ENCODE measurements at places on chromosomes 3 and 15.
A peak's percentile ranks its signal among the peaks of the same experiment; 100 is the strongest.

- no peak for DNase-seq
Observed at GRCh38 chr15:33971811-33972210, 3.5 kb downstream of the CHRM5 start.

- DNase-seq, result no peak
Observed at GRCh38 chr3:192371870-192372400, 355.4 kb downstream of the FGF12 start.

DNA sequence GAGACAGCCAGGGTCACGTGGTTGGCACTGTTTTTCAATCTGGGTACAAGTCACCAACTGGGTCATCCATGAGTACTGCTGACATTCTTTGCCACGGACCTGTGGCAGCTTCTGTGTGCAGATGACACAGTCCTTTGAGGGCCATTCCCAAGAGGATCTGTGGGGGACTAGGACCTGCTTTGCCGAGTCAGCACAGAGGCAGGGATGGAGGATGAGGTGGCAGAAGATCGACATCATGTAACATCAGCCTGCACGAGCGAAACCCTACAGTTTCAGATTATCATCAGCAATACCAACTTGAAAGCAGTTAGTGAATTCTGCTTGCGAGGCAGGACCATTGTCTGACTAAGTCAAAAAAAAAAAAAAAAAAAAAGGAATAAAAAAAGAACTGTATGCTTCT lies 227.7 kb downstream of the FOXP1 start:
- DNase-seq, result no peak

DNA sequence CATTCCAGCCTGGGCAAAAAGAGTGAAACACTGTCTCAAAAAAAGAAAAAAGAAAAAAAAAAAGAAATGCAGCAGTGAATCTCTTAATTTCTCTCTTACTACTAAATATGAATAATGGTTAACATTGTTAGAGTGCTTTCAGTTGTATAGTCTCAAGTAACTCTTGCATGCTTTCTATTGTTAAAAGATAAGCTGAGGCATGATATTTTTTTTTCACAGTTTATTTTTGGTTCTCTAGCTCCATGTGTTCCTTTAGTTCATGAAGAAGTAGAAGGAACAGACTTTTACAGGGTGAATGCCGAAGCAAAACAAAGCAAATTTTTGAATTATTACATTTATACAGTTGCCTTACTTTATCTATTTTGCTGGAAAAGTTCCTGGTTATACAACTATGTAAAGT lies 1180.9 kb downstream of the OTOL1 start:
- DNase-seq, result no peak

DNA sequence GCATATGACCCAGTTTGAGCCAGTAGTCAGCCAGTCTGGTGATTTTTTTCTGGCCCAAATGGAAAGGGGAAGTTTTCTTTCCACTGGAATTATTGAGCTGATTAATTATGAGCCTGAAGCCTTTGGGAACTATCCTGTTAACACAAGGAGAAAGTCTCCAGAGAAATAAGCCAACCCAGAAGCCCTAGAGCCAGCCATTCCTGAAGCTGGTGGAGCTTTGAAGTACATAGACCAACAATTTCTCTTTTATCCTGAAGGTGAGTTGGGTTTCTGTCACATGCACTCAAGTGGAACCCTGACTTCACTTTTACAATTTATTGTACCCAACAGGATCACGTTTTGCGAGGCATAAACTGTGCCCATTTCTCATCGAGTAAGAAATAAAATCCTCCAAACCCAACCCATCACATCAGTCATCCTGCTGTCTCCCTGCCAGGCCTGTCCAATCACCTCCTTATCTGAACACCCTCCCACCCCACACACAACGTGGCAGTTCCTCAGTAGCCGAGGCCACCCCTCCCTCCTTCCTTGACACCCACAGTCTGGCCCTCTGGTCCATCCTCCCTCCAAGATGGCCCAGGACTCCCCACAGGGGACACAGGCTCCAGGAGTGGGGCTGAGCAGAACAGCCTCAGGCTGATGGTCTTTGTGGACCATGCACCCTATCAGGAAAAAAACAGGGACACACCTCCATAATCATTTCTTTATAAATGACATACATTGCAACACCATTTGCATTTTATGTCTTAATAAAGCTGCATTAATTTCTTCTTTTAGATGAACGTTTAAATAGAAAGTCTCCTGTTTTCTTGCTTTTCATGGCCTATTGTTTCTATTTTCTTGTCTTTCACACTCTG lies 55.7 kb upstream of the GATA2 start:
- no peak for DNase-seq

- DNase-seq, result no peak
Observed at GRCh38 chr3:106962993-106963392, 414.2 kb upstream of the CCDC54 start.

DNA sequence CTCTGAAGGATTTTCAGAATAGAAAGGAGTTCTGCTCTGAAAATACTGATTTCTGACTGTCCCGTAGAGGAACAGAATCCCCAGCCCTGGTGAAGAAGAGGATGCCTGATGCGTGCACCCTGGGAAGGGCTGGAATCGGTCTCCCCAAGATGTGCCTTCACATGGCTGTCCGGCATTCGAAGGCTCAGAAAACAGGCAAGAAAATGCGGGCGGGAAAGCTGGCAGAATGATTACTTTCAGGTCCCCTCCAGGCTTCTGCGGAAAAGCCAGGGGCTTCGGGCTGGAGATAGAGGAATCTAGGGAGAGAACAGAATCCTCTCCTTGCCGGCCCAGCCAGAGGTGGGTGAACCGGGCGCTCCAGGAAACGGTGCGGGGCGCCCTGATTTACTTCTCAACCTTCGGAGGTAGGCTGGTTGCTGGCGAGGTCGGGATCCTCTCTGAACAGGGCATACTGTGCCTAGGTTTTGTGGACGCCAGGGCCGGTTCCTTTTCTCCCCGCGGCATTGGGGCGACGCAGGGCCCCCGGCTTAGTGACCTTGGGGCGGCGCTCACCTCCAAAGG lies 2.5 kb downstream of the FOXL2NB start:
- DNase-seq, result no peak

DNA sequence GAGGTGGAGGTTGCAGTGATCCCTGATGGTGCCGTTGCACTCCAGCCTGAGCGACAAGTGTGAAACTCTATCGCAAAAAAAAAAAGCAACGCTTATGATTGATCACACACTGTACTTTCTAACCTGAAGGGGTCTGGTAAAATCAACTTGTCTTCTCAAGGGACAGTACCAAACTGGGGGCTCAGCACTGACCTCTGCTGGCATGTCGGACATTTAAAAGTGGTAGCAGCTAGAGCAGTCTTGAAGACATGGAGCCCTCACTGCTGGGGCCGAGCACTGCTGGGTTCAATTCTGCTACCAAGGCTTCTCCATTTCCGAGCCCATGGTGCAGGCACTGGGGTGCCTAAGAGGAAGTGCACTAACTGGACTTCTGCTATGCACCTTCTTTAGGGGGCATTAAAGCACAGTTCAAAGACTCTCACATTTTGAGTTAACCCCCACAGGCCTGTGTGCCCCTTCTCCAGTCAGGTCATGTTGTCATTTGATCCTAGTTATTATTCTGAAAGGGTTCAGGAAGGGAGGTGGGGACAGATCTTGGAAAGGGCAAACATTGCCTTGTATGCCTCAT lies 26.4 kb upstream of the LAMP3 start:
- no peak for DNase-seq

DNA sequence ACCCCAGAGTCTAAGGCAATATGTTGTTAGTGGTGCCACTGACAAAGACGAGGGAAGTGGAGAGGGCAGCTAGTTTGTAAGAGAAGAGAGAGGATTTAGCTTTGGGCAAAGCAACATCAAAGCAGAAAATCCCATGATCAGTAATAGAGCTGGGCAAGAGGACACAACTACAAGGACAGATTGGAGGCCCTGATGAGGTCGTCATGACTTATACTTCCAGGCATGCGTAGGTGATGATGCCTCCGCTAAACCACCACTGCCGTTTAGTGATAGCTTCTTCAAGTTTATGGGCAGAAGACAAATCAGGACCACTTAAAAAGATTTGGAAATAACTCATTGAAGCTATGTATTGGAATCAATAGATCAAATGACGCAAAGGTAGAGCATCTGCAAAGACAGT lies 2.6 kb downstream of the HRG start:
- DNase-seq, result no peak

GRCh38 chr3:5187920-5188418 lies 462 bp downstream of the EDEM1 start:
- DNase-seq, result peak; percentile 10

GRCh38 chr3:126018995-126019394 lies 50.0 kb downstream of the ROPN1B start:
- DNase-seq, result no peak

GRCh38 chr3:11534011-11534792 lies 109.5 kb downstream of the VGLL4 start:
- no peak for DNase-seq

- no peak for DNase-seq
Observed at GRCh38 chr3:16849795-16850194, 35.0 kb upstream of the PLCL2 start.

DNA sequence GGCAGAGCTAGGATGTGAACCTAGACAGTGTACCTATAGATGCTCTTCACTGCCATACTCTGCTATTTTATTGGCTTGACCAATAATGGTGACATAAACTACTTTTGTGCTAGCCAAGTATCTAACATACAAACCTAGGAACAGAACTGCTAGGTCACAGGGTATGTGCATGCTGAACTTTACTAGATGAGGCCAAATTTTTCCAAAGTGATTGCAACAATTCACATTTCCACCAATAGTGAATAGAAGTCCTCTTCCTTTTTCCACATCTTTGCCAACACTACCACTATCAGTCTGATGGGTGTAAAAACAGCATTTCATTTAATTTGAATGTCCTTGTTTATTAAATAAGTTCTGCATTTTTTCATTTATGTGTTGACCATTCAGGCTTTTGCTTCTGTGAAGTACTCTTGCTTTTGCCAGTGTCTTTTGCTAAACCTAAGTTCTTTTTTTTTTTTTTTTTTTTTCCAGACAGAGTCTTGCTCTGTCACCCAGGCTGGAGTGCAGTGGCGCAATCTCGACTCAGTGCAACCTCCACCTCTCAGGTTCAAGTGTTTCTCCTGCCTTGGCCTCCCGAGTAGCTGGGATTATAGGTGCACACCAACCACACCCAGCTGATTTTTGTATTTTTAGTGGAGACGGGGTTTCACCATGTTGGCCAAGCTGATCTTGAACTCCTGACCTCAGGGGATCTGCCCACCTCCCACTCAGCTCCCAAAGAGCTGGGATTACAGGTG lies 54.1 kb downstream of the DCAF1 start:
- no peak for DNase-seq

DNA sequence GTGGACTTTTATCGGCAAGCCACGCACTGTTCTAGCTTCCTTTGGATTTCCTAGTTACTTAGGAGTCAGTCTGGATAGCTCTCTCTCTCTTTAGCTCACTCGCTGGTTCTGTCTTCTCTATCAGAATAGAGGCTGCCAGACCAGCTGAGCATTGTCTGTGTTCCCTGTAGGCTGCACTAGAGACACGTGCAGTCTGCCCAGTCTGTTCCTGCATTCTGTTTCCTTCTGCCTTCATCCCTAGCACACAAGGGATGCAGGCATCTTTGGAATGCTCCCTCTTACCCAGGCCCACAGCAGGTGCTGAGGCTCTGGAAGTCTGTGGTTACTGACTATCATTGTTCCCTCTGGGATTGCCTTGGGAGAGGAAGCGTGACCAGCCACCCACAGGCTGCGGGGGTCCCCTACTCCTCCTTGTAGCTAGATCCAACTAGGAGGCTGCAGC lies 322.8 kb downstream of the ZNF621 start:
- no peak for DNase-seq

GRCh38 chr3:30331519-30331918 lies 274.9 kb upstream of the TGFBR2 start:
- DNase-seq, result no peak

DNA sequence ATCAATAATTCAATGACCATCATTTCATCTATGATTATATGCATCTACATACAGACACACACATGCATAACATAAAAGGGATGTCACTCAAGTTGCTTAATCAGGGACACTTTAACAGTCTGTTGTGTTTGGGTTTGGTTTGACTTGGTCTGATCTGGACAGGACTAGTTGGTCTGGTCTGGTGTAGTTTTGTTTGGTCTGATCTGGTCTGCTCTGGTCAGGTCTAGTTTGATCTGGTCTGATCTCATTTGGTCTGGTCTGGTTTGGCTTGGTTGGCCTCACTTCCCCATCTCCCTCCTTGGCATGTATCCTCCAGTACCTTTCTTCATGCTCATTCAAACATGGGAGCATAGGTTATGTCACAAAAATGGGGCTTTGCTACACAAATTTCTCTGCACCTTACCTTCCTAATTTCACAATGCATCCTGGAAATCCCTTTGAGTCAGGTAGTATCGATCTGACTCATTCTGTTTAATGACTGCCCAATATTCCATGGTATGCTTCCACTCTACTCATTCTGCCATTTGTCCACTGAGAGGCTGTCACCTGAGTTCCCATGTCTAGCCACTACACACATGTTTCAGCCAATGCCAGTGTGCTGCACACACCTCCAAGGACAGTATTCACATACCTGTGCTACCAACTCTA lies 73.0 kb upstream of the TPM1 start:
- DNase-seq, result no peak

- no peak for DNase-seq
Observed at GRCh38 chr15:74365598-74366445, 1.6 kb downstream of the CYP11A1 start.

DNA sequence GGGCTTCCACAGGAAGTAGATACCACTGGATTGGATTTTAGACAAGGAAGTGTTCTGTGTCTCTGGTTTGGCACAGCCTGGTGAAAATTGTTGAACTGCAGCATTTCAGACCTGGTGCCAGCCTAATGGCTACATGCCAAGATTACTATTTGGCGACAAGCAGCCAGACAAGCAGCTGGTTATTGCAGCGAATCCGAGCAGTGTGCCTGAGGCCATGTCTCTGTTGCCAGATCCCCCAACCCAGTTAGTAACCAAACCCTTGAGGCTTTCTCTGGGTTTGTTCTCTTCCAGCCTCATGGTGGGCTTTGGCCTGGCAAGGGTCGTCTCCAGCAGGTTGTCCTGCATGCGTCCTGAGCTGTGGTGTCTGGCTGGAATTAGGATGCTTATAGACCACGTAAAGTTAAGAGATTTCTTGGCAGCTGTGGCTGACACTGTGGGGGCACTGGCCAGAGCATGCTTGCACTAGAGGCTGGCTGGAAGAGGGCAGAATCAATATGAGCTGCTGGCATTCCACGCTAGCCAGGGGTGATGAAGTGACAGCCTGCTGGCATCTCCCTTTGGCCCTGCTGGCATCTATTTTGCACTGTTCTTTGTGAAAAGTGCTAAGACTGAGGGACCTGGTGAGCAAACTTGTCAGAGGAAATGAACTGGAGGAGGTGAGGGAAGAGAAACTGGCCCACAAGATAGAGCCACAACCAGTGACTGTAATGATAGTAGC lies 172.6 kb downstream of the RBMS3 start:
- DNase-seq, result no peak

DNA sequence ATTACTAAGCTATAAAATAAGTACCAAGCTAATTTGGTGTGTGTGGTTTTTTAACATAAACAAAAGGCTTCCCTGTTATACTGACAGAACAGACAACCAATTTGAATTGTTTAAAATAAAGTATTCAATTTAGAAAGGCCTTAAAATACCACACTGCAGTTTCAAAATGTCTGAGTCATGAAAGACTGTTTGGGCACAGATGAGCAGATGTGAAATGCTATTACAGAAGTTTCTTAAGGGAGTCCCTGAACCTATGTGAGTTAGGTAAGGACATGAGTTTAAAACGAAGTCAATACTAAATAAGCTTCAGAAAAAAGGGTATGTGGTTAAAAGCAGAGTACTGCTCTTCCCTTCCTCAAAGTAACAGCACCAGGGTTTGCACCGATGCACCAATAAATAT lies 69.7 kb upstream of the SETMAR start:
- no peak for DNase-seq

All from left renal pelvis (tissue), 4 donors.